T-cell (primary cell): ENCODE measurements at places on chromosomes 5 and 9. TPM values are rescaled to one million over a fixed set of nuclear protein-coding genes. Genes with fewer than 3 reads are reported as not detected.

Gene SLC34A1
- total RNA-seq: 0.18 TPM

Gene IFNA13
- total RNA-seq: not detected

Gene SAXO1
- total RNA-seq: 0.79 TPM

Gene CCL27
- total RNA-seq: not detected

Gene CER1
- not detected for total RNA-seq

Gene LCN1
- not detected for total RNA-seq

Gene IL7R
- 691 TPM for total RNA-seq

Gene PCDHB3
- total RNA-seq: not detected

Gene PCDHB2
- 0.09 TPM for total RNA-seq

Gene CENPP
- total RNA-seq: 5.0 TPM

Gene CDKN2B-AS1
- 1.4 TPM for total RNA-seq

Gene TNC
- not detected for total RNA-seq

Gene CYLC2
- not detected for total RNA-seq

Gene DOCK8
- 195 TPM for total RNA-seq

Gene KIF24
- 0.20 TPM for total RNA-seq

GRCh38 chr5:55385227-55385626 is 77.4 kb downstream of the MTREX start:
- no peak for DNase-seq

GRCh38 chr5:157108976-157109375 is at the start of gene HAVCR2:
HAVCR2 (minus strand) TSS chr5:157109044; CDS start chr5:157108983, 61 bp downstream.
- peak; percentile 25 for DNase-seq

DNA sequence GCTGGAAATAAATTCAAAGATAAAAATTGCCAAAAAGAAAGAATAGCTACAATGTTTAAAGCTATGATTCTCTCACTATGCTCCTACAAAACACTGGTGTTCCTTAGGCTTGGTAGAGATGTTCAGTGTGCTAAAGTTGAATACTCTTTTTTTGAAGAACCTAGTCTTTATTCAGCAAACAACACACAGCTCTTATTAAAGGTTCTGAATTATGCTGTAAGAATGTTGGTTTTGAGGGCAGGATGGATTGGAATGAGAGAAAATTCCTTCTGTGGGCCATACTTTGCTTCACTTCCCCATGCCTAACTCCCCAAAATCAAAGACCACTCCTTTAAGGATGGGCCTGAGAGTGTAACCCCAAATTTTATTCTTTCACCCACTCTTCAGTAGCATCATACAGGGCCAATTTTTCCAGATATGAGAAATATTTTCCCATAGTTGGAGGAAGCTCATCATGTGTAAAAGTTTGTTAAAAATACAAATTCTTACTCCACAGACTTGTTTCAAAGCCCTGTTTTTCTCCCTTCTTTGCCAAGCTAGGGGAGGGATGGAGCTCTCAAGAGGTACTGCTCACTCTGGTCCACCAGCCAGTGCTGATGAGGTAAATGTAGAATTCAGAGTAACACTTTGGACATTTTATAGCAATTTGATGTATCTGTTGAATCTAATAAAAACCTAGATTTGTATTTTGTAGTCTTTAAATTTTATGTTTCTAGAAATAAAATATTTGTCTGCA is 99.3 kb downstream of the GDNF start:
- no peak for DNase-seq

DNA sequence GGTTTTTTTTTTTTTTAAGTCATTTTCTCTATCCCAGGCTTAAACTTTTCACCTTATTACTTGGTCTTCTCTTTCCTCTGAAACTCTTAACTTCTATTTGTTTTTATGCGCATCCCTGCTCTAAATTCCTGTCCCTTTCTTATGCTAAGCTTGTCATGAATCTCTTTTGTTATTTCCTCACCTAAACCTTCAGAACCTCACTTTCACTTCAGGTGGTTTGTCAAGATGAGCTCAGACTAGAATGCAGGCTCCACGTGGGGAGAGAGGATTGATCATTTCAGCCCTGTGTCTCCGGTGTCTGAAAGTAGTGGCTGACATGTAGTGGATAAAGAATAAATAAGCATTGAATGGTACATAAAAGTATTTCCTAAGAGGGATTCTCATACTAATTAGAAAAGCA is 63.6 kb downstream of the ANXA1 start:
- no peak for DNase-seq

DNA sequence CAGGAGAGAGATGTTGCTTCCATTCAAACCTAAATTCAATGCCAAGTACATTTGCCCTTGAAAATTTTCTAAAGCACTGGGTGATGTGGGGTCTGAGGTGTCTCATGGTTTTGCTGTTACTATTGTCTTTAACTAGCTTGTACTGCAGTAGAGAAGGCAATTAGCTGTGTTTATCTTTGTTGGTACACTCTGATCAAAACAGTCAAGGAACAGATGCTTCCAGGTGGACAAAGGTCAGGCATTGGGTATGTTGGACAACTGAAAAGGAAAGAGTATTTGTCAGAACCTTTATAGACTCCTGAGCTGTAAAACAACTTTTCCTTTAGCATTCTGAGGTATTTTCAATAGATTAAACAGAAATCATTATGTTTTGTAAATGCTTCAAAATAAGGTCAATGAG is 2228.7 kb upstream of the WWC1 start:
- DNase-seq: no peak

GRCh38 chr9:17752021-17752420 is 173.2 kb downstream of the SH3GL2 start:
- DNase-seq: no peak

DNA sequence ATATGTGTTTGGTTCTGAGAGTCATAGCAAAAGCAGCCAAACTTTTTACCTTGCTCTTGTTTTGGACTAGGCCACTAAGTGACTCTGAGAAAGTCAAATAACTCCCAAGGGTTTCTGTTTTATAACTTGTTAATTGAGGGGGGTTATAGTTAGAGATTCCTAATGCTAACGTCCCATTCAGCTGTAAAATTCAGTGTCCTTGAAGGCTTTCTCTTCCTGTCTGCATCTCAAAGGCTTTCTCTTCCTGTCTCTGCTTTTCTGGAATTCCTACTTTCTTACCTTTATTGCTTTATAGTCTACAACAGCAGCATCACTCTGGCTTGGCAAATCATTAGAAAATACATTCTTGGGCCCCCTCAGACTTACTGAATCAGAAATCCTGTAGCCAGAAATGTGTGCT is 479.5 kb upstream of the SEMA6A start:
- no peak for DNase-seq

- DNase-seq: no peak
Measured at GRCh38 chr9:108016446-108016845, 526.9 kb upstream of the KLF4 start.

DNA sequence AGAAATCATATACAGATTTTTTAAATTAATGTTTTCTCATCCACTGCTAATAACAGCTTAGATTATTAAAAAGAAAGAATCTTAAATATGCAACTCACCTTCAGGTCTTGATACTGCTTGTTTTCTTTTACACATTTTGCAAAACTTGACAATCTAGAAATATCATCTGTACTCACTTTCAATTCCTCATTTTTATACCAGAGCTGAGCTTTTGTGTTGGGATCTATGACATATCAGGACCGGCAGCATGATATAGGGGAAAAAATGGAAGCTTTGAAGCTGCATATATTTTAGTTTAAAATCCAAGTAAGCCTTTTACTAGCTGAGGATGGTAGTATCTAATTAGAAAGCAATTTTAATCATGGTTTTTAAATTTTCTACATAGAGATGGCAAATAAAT is 75.7 kb upstream of the SMARCA2 start:
- no peak for DNase-seq

DNA sequence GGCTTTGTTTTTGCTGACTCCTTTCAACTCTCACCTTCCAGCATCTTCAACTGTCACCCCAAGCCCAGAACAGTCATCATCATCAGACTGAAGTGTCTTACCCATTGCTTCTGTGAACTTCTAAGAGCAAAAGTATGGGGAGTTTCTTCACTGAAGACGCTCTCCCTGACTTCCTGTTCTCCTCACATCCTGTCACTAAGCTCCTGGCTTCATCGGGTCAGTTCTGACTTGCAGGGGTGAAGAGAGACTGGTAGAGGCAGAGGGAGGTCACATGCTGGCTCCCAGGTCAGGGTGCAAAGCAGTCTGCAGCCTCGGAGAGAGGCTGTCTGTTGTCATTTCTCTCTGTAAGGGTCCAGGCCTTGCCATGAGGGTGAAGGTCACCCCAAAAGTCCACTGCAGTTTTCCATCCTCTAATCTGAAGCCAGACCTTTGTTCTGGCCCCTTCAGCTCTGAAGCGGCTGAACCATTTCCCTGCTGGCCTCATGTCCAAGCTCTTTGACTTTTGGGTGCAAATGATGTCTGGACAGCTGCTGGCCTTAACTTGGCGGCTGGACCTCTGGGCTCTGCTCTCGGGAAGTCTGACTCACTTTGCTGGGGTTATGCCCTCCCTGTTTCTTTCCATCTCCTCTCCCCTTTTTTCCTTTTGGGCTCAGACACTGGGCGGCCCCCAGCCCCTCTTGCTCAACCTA is 305.0 kb downstream of the RAB3C start:
- no peak for DNase-seq

GRCh38 chr5:171543148-171543815 is 123.8 kb downstream of the FGF18 start:
- no peak for DNase-seq

GRCh38 chr5:124130816-124131215 is 615.6 kb downstream of the ZNF608 start:
- no peak for DNase-seq

GRCh38 chr5:36407396-36407795 is 105.7 kb upstream of the RANBP3L start:
- DNase-seq: no peak

DNA sequence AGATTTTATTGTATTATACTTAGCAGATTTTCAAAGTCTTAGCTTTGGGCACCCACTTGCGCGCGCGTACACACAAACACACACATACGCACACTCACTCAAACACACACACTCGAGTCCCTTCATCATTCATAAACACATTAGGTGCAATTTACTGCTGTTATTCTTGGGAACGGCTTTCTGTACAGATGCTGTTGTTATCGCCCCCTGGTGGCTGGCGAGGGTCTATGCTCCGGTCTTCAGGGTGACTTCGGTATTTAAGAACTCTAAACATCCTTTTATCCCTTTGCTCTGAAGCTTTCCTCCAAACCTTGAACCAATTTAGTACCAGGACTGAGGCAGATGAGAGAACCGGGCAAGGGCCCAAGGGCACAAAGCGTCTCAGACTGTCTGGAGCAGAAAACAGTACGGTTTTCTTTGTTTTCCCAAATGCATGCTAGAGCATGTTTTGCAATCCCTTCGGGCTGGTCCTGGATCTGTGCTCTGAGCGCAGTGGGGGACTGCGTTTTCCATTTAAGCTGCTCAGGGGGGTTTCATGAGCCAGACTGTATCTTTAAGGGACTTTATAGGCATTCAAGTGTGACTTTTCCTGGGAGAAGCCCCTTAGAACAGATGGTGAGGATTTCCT is 1.7 kb upstream of the SLIT3 start:
- DNase-seq: peak; percentile 11

DNA sequence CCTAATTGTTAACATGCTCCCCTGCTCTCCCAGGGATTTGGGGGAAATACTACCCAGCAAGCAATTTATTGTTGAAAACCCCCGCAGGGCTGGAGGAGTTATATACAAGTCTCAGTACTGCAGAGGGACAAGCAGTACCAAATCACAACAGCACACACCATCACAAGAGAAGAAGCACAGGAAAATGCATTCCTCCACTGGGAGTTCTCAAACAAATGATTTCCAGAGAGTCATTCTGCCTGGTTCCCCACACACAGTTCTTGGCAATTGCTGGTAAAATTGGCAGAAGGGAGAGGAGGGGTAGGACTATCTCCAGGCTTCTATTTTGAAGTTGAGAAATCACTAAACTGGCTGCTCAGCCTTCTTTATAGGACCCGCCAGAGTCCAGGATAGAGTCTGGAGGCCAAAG is 16.8 kb downstream of the SIL1 start:
- no peak for DNase-seq

DNA sequence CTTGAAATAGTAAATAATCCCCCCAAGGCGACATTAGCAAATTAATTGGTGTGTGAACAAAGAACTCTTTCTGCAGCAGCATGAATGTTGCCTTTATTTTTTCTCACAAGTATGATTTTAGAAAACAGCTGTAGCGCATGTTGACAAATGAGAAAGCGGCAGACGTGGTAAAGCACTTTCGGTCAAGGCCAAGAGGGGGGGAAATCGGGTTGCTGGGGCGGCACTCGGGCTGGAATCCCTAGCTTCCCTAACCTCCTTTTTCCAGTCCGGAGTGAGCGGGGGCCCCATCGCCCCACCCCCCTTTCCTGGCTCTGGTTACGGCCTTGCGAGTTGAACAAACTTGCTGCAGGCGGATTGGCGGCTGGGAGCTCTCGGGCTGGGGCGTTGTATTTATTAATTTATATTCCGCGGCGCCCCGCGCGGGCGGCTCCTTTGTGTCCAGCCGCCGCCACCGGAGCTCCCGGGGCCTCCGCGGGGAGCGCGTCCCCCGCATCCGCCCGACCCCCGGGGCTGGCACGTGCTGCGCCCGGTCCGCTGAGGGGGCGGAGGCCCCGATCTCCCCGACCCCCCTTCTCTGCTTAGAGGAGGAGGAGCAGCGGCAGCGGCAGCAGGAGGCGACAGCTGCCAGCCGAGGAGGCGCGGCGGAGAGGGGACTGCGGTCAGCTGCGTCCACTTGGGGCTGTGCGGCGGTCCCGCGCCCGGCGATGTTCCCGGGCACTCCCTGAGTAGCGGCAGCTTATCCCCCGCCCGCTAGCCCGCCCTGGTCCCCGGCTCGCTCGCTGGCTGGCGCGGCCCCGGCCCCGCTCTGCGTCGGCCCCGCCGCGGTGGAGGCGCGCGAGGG is at the start of gene RHOBTB3:
Gene RHOBTB3 (plus strand): TSS at position 607 of the 841 bp plus-strand sequence. CDS start 347 bp downstream, outside the sequence.
- peak; percentile 23 for DNase-seq

DNA sequence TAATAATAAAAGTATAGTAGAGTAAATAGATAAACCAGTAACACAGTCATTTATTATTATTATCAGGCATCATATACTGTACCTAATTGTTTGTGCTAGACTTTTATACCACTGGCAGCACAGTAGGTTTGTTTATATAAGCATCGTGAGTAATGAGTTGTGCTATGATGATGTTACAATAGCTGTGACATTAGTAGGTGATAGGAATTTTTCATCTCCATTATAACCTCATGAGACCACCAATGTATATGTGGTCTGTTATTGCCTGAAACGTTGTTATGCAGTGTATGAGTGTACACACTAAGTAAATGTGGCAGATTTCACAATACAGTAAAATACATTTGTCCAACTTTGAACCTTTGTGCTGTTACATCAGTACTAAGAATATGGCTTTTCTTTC is 72.7 kb upstream of the SPATA31D4 start:
- DNase-seq: no peak

DNA sequence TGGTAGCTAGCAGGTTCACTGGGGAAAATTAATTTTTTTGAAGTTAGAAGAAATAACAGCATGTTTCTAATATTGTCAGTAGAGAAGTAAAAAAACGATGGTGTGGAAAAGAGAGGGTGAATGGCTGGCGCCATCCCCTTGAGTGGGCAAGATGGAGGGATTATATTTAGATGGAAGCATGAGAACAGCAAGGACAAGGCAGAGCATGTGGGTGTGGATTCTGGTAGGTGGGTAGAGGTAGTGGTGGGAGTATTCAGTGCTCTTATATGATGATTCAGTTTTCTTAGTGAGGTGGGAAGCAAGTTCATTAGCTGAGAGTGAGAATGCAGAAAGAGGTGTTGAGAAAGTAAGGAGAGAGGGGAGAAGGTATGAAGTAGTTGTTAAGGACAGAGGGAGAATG is 188.1 kb downstream of the GABRB2 start:
- no peak for DNase-seq

GRCh38 chr9:71955300-71955915 is 44.0 kb downstream of the C9orf85 start:
- DNase-seq: no peak

- DNase-seq: peak; percentile 73
Measured at GRCh38 chr9:136283291-136284235, 20.3 kb downstream of the CCDC187 start.
